Activated T-helper 2 cell treated with anti-CD3 and anti-CD28 coated beads, Interferon-gamma antibody, Interleukin-2, Interleukin-4, amounts not matched to agents 10 μg/mL and 5 μg/mL and 100 μg/mL, durations not matched to agents 14 hours and 24 hours and 36 hours (primary cell): ENCODE measurements at places on chromosomes 1 and 21. TPM values are rescaled to one million over a fixed set of nuclear protein-coding genes. Genes with fewer than 3 reads are reported as not detected.

DNA sequence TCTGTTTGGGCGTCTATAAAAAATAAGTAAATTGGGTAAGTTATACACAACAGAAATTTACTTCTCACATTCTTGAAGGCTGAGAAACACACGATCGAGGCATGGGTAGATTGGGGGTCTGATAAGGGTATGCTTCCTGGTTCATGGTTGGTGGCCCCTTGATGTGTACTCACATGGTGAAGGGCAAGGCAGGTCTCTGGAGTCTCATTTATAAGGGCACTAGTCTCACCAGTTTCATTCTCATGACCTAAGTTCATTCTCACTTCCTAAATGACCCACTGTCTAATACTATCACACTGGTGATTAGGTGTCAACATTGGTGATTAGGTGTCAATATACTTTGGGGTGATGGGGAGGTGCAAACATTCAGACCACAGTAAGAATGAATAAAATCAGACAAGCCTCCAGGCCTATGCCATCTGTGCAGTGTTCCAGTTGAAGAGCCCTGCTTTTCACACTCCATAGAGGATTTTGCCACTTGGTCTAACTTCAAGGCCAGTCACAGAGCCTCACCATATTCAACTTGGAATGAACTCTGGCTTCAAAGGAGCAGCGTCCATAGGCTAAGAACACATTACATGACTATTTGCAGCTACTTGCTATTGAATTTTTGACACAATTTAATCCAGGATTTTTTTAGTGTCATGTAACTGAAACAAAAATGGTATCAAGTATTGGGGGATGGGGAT lies 2.5 kb upstream of the GBP4 start:
- DNase-seq = no peak

GRCh38 chr1:41874903-41875411 lies 43.8 kb downstream of the HIVEP3 start:
- DNase-seq = no peak

DNA sequence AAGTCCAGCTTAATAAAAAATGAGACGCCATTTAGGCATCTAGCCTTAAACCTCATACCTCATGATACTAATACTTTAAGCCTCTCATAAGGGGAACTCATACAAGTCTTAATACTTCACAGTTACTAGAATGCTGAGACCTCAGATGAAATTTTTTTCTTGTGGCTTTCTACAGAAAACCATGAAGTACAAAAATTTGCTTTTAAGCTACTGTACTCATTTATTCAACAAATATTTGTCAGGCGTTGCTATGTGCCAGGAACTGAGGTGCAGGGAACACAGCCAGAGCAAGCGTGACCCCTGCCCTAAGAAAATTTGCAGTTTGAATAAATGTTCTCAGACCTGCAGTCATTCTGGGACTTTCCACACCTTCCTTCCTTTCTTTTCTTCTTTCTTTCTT lies 150.6 kb downstream of the MRPL39 start:
- DNase-seq = no peak

ZMPSTE24 gene
- total RNA-seq = 48.2 TPM in 2 replicates

GRCh38 chr1:165055581-165055980 lies 300.9 kb downstream of the LMX1A start:
- no peak for DNase-seq

FNBP1L gene
- 0.32 and 0.37 TPM in 2 replicates for total RNA-seq

GRCh38 chr21:32392299-32392879 lies 423 bp downstream of the URB1 start:
- DNase-seq = no peak

DNA sequence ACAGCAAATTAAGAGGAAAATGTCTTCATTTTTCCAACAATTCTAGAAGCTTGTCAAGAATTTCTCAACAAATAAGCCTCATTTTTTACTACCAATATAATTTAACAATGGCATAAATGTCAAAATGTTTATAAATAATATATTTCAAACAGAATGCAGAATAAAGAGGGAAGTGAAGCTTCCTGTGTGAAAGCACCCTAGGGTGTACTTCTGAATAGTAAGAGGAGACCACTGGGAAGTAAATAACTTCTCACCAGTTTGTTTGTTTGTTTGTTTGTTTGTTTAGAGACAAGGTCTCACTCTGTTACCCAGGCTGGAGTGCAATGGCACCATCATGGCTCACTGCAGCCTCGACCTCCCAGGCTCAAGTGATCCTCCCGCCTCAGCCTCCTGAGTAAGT lies 244.3 kb downstream of the SLC45A1 start:
- no peak for DNase-seq

GRCh38 chr1:178093494-178093950 lies 382 bp upstream of the RASAL2 start:
- peak; percentile 32 for DNase-seq

GRCh38 chr1:235073331-235073967 lies 55.2 kb downstream of the TOMM20 start:
- DNase-seq = no peak

GRCh38 chr1:1088029-1088800 lies 14.1 kb upstream of the RNF223 start:
- no peak for DNase-seq

LRRC7 gene
- total RNA-seq = not detected in 2 replicates
